ENCODE measurements at places on chromosomes 4 and X.

DNA sequence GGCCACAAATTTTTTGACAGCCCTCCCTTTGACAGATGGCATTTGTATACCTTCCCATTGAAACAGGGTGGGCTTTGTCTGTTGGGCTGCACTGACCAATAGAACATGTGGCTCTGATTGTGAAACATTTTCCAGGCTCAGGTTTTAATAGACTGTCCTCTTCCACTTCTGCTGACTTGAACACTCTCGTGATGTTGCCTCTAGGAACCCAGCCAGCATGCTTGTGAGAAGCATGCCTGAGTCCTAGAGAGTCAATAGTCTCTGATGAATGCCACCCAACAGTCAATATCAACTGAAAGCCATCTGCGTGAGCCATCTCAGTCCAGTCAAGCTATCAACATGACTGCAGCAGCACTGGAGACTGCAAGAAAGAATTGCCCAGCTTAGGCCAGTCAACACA lies 290.0 kb downstream of the SLC7A11 start:
- DNase-seq = no peak

- DNase-seq = no peak
Measured at GRCh38 chrX:71536285-71536684, 3.4 kb downstream of the OGT start.

- DNase-seq = no peak
Measured at GRCh38 chr4:21830272-21830671, 118.3 kb downstream of the KCNIP4 start.

DNA sequence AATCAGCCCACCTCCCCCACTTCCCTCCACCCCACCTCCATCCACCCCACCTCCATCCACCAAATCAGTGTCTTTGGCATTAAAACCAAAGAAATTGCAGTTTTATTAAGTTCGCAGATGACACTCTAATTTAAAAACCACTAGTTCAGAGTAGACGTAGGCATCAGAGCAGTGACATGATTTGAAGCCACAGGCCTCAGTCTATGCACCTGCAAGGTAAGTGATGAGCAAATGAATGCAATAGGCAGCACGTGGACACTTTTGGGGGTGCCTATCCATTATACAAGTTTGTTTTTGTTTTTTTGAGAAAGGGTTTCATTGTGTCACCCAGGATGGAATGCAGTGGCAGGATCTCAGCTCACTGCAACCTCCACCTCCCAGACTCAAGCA lies 88.0 kb upstream of the TRIM2 start:
- DNase-seq = no peak

DNA sequence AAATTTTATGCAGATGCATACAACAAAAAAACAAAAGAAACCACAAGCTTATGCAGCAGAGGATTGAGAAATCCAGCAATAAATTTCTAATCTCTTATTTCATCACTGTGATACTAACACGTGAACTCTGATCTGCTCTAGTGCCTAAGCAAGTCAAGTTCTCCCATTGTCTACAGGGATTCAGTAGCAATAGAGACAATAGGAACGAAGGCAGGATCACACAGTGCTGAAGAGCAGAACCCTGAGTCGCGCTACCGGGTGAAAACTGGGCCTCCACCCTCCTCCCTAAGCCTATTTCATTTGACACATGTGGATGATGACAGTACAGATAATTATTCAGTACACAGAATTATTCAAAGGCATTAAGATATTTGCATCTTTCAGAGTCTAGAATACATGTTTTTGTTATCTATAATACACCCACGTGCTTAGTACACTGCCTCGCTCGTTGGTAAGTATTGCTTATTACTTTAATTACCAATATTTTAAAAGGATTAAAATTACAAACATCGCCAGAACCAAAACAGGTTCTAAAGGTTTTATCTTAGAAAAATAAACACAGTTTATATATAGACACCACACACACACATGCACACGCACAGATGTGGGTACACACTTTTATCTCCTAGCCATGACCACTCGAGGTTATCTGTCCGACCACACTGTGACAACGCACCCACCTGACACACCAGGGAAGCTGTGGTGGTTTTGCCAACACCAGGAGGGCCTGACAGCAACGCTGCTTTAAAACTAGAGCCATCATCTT lies 60.1 kb downstream of the RFC1 start:
- no peak for DNase-seq

GRCh38 chr4:39054497-39054896 lies 7.5 kb upstream of the KLHL5 start:
- no peak for DNase-seq

DNA sequence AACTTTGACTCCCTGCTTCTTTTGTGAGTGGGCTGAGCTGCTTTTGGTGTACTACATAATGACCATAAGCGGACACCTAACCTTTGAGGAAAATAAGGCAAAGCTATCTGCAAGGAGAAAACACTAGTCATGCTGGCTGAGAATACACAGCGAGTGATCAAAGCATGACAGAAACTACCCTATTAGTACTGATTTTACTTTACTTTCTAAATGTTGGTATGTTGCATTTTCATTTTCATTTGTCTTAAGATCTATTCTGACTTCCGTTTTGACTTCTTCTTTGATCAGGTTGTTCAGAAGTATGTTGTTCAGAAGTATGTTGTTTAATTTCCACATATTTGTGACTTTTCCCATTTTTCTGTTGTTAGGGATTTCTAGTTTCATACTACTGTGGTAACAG lies 361.1 kb downstream of the TRAM1L1 start:
- DNase-seq = no peak

- no peak for DNase-seq
Measured at GRCh38 chr4:13309751-13310150, 174.4 kb downstream of the RAB28 start.

DNA sequence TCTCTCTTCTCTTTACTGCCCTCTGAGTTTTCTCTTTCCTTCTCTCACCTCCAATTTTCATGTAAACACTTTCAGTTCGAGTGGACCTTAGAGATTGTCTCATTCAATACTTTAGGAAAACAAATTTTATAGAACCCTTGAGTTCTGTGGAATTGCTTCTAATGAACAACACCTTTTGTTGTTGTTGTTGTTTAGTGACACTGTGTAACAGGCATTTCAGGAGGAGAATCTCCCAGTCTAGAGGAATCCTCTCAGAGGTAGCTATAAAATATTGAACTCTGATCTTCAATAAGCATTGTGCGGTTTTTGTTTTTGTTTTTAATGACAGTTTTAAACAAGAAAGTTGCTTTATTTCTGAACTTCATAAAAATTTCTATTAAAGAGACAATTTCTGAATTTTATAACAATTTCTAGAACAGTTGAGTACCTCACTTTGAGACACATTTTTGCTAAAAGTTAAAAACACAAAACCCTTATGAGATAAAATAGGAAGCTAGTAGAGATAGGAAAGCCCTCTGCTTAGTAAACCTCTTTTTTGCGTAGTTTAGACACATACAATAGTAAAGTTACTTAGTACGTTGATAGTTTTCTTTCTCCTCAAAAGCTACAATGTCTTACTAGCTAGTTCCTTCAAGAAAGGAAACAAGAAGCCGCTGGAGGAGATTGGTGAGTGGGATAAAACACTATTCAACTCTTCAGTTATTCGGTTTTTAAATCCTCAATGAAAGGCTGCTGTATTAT lies 38.8 kb downstream of the CLCN3 start:
- no peak for DNase-seq

DNA sequence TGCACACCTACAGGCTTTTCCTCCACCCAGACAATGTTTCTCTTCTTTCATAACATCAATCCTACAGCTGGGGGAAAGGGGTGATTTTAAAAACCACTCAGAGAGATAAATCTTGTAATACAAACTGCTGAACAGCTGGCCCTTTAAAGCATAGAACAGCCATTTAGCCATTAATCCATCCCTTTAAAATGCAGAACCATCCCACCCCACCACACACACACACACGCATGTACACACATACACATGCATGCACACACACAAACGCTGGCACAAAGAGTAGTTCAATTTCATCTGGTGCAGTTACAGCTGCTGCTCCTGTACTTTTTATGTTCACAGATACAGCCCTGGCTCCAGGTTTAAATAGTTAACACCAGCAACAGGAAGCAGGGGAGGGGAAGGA lies 426.1 kb downstream of the MID1IP1 start:
- no peak for DNase-seq

DNA sequence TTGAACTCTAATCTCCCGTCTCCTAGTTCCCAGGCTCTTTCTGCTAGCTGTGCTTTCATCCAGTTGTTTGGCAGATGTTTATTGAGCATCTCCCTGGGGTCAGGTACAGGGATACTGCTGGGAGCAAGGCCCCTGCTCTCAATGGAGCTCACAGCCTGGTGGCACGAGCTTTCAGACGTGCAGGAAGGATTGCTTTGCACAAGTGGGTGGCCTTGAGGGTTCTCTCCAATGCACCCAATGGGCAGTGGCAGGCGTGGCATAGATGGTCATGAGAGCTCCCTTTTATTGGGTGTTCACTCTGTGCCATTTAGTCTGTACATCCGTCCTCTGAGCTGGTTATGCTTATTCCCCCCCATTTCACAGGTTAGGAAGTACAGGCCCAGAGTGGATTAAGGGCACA lies 235.2 kb downstream of the EVC2 start:
- no peak for DNase-seq

- no peak for DNase-seq
Measured at GRCh38 chrX:1596676-1597344, 5.4 kb downstream of the AKAP17A start.

DNA sequence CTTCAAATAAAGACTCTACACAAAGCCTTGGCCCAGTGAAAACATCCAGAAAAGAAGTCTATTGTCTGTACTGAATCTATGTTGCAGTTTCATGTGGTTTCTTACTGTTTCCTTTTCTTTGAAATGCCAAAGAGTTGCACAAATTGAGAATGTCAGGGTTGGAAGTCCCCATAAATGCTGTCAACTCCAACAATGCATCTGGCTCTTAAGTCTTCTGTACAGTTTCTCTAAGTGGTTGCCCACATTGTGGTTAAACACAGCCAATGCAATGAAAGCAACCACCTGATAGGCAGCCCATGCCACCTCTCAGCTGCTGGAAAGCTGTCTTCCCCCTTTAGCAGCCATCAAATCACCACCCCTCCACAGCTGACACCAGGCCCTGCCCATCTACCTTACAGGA lies 67.2 kb upstream of the C1GALT1C1 start:
- peak; percentile 16 for DNase-seq

DNA sequence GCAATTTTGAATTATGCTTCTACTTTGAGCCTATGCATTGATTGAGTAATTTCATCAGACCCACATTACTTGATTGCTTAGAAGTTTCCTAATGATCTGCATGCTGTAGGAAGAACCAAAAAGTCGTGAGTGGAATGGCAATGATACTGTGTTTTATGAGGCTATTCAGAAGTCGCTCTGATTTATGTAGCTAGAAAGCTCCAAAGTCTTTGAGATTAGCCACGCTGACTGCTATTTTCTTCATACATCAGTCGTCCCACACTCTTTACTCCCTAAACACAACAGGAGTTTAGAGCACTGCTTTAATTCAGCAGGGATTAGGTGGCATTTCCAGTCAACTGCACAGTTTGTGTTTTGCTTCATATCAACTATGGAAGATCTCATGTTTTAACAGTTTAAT lies 4.1 kb downstream of the GRID2 start:
- DNase-seq = no peak

- peak; percentile 51 for DNase-seq
Measured at GRCh38 chr4:124018383-124019317, 622.1 kb downstream of the SPRY1 start.

DNA sequence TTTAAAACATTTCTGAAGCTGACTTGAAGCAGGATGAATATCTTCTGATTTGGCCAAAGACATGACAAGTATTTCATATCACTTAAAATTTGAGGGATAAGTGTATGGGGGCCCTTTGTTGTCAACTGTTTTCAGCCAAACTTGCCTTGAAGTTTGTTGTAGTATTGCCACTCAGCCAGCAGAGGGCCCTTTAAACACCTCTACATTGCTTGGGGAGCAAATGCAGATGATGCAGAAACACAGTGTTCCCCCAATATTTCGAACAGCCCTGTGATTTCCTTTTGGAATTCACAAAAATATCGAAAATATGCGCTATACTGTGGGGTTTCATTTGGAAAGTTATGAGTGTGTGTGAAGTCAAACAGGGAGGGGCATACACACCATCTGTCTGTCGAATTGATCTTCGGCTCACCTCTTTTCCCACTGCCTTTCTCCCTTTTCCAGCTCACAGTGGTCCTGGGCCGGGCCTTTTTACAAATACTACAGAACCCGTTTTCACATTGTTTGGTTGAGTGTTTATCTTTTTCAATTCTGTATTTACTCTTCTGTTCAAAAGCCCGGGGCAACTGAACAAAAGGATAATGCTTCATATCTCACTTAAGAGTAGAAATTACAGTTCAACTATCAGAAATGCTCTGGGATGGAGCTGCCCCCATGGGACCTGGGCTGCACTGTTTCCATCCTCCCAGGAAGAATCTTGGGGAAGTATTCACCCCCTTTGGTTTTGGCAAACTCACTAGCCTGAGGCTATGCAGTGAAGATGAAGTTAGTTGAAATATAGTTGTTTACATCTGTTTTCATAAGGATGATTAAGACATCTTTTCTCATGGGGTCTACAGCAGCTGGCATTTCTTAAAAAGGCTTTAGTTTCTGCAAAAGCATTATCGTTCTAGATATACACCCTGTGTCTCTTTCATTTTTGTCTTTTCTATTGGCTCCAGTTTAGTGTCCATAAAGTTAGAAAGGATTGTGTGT lies 137.6 kb downstream of the EGF start:
- DNase-seq = peak; percentile 21

DNA sequence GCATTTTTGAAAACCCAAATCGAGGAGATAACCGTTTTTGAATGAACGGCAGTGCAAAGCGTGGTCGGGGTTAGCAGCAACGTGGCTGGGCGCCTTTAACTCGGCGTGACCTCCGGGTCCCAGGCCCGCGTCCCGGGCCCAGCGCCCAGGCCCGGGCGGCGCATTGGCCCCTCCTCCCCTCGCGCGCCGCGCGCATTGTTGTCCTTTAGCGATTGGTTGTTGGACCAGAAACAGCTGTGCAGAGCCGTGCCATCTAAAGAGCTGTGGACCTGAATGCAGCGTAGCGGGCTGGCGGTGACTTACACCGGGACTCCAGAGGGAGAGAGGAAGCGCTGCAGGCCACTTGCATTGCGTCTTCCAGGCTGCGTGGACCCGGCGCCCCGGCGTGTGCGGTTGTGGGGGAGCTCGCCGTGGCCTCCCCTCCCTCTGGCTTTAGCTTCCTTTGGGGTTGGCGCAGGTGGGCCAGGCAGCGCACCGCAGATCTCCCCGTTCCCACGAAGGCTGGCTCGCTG lies at the start of gene STOX2:
Gene STOX2 (plus strand): TSS at position 227 of the 512 bp plus-strand sequence. CDS start 1,484 bp downstream, outside the sequence.
- no peak for DNase-seq

- DNase-seq = no peak
Measured at GRCh38 chr4:52889778-52890520, 27.8 kb downstream of the RASL11B start.

- no peak for DNase-seq
Measured at GRCh38 chr4:122764071-122764820, 31.7 kb downstream of the BBS12 start.

DNA sequence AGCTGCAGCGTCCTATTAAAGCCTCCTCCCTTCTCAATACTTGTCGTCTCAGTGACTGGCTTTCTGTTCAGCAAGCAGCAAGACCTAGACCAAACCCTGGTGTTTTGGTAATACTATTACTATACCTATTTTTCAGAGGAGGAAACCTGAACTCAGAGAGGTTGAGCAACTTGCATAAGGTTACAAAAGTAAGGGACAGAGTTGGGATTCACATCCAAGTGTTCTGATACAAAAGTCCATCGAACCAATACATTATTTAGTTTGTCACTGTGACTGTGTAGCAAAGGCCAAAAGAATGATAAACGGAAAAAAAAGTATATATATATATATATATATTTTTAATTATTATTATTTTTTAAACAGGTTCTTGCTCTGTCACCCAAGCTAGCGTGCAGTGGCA lies 29.9 kb upstream of the KLHL8 start:
- no peak for DNase-seq

GRCh38 chrX:16433021-16433420 lies 216.9 kb upstream of the S100G start:
- no peak for DNase-seq

All from GM12864 (cell line).